Islet precursor cell (in vitro differentiated cells): ENCODE measurements at places on chromosomes 16 and 17.

- peak; percentile 59 for DNase-seq
Observed at GRCh38 chr17:16923097-16923903, 48.6 kb downstream of the TNFRSF13B start.

- peak; percentile 47 for DNase-seq
Observed at GRCh38 chr17:4463818-4464476, 30.2 kb downstream of the SPNS3 start.

GRCh38 chr17:80217703-80218362 lies 2.3 kb downstream of the SGSH start:
- no peak for DNase-seq

- no peak for DNase-seq
Observed at GRCh38 chr16:31118223-31119155, 1.0 kb downstream of the KAT8 start.

- DNase-seq = no peak
Observed at GRCh38 chr17:1006054-1006453, 9.1 kb downstream of the TIMM22 start.

DNA sequence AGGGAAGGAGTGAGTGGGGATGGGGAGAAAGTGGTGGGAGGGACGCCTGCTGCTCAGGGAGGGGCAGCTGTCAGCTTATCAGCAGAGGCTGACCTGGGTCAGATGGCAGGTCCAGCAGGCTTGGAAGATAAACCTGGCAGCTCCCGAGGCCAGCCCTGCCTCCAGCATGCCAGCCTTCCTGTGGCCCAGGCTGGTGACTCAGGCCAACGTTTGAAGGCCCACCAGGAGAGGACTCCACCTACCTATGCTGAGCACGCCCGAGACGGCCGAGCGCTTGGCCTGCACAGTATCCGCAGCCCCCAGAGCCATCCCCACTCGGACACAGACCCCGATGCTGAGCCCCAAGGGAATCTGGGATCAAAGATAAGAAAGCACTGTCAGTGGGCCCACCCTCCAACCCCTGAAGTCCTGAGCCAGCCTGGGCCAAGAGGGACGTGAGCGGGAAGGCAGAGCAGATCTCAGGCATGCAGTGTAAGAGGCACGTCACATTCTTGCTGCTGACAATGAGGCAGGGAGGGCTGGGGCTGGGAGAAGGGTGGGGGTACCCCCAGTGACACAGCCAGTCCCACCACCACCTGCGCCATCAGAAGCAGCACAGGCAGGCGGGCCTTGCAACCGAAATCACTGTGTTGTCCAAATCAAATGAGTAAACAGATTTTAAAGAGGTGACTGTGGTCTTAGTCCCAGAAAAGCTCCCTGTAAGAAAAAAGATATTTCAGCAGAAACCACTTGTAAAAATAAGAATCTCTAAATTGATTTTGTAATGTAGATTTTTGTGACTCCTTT lies 12.4 kb downstream of the SLC47A2 start:
- peak; percentile 80 for DNase-seq

GRCh38 chr17:33667052-33667509 lies 374.0 kb upstream of the ASIC2 start:
- peak; percentile 49 for DNase-seq

DNA sequence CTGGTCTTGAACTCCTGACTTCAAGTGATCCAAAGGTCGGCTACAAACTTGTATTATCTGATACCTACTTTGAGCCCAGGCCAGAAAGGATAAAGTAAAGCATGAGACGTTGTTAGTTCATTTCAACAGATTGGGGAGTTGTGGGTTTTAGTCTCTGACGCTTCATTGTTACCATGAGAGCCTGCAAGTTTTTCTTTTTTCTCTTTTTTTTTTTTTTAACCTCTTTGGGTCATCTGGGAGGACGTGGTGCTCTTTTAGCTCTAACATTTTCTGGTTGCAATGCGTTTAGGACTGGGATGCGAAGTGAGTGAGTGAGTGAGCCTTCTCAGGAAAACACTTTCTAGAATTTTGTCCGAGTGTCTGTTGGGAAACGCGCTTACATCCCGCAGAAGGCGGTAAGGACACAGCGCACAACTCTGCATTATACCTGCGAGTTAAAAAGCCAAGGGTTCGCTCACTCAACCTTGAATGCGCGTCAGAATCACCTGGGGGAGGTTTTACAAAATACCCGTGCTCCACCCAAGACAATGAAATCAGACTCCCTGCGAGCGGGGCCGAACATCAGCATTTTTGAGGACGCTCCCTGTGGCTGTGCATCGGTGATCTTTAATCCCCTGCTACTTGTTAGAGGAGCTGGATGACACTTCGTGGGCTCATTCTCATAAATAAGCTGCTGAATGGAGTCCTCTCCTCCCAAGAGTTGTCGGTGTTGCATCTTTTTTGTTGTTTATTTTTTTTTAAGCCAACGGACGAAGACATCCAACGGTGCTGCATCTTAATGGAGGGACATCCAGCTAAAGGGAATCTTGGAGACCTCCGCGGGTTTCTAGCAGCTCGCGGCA lies 629 bp upstream of the RNF135 start:
- peak; percentile 77 for DNase-seq

DNA sequence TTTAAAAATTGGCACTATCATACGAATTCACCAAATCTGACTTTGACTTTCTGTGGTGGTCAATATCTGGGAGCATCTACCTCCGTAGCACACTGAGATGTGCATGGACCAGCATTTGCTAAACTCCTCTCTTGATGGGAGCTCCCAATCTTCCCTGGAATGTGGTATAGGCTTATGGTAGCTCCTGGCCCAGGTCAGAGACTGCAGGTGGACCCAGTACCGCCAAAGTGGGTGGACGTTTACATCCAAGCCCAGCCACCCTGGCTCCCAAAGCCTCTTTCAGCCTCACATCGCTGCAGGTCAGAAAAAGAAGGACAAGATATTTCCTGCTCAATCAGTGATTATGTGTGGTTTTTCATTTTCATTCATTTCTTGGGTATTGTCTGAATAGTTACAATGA lies 43.1 kb upstream of the NKD1 start:
- DNase-seq = no peak

- DNase-seq = no peak
Observed at GRCh38 chr16:9154567-9155410, 63.3 kb downstream of the HAPSTR1 start.

DNA sequence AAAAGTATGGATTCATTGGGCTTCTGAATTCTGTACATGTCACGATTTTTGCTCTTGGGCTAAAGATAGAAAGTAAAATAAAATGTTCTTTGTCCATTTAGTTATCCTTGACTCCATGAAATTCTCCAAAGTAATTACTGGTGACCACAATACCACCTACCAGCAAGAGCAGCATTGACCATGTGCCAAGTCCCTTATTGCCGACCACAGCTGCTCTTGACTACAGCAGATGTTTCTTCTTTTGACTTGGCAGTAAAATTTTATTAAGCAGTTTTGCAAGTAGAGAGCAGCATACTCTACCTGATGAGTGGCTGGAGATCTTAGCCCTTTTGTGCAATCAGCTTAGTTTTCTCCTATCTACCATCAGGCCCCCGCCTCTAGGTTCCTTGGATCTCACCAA lies 152.2 kb upstream of the TBX2 start:
- DNase-seq = no peak

- no peak for DNase-seq
Observed at GRCh38 chr16:54326266-54326662, 39.7 kb upstream of the IRX3 start.

GRCh38 chr17:43637563-43638323 lies 24.0 kb downstream of the MEOX1 start:
- no peak for DNase-seq

- no peak for DNase-seq
Observed at GRCh38 chr17:80345841-80346497, 69.0 kb upstream of the ENDOV start.

- peak; percentile 31 for DNase-seq
Observed at GRCh38 chr16:72042157-72042660, 12.1 kb upstream of the HP start.

- no peak for DNase-seq
Observed at GRCh38 chr17:77474292-77474988, 333.7 kb downstream of the SEC14L1 start.

GRCh38 chr16:29857133-29857760 lies 5.8 kb downstream of the CDIPT start:
- no peak for DNase-seq

DNA sequence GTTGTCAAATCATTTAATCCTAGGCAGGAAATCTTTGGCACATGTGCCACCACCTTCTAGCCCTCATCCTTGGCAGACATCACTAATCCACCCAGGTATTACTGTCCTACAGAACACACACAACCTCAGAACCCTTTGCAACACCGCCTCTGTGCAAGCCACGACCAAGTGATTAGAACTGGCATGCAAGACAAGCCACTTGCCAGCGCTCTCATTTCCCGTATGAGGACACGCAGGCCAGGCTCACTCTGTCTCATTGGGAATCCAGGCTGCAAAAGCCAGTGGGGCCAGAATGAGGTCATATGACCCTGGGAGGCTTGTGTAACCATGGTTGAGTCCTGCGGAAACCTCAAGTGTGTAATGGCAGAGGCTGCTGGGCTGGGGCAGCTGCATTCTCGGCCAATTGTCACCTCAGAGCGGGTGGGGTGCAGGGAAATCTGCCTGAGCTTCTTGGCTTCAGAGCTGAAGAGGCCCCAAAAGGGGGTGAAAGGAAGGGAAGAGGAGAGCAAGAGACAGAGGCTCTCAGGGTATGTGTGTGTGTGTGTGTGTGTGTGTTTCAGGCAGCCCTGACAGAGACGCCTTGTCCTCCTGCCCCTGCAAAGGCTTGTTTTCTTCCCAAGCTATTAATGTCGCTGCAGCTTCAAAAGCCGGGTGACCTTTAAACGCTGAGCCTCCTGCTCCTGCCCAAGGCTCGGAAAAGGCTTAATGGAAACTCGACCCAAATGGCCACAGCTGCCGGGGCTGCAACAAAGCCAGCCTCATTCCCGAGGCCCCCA lies 43.2 kb upstream of the MRPS23 start:
- DNase-seq = peak; percentile 99

DNA sequence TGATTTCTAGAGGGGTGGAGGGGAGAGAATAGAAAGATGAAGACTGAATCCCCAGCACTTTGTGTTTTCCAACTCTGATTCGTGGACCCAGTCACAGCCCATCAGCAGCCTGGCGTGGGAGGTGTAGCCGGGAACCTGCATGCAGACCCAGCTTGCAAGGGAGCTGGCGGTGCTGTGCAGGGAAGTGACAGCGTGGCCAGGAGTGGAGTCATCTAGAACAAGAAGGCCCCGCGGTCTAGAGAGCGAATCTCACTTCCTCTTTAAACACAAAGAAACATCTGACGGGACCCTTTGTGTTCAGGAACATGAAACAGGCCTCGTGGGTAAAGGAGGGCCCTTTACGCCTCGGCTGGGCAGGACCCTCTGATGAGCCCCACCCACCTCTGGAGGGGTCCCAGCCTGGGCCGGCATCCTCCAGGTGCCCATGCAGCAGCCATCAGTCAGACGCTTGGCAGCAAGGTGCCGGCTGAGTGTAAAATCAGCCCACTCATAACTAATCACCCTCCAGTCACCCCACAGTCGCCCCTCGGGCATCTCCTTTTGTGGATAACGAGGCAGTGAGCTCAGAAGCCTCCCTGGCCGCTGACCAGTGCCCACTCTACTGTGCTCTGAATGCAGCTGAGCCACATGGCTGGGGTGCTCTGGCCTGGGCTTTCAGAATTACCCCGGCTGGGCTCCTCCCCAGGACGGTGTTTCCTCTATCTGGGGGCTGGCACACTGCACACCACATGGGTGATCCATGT lies 4.4 kb downstream of the SNAI3 start:
- DNase-seq = no peak

DNA sequence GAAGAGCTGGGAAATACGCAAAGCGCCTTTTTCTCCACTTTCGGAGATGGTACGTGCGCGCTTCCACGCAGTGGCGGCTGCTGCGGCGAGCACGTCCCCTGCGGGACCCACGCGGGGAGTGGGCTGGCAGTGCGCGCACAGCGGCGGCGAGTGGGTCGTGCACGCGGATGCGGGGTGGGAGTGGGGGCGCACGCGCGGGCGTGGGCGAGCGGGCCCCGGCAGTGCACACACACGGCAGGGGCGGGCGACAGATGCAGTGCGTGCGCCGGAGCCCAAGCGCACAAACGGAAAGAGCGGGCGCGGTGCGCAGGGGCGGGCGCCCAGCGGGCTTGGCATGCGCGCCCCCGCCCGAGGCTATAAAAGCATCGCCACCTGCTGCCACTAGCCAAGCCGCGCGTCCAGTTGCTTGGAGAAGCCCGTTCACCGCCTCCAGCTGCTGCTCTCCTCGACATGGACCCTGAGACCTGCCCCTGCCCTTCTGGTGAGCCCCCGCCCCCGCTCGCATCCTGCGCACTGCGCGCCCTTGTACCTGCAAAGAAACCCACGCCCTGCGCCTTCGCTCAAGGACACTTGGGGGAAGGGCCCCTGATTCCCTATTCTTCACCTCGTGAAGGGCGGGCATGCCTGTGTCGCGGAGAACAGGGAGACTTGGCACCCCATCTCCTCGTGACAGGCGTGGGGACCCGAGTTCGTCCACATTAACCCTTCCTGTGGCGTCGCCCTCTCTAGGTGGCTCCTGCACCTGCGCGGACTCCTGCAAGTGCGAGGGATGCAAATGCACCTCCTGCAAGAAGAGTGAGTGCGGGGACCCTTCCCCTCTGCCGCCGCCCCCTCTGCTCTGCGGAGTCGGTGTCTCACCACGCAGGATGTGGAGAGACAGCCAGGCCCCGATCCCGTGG lies at the start of gene MT3:
Gene MT3, plus strand, starts transcription at position 388 of the 899 bp plus-strand sequence. Its CDS starts 63 bp downstream, at position 451.
- peak; percentile 48 for DNase-seq

DNA sequence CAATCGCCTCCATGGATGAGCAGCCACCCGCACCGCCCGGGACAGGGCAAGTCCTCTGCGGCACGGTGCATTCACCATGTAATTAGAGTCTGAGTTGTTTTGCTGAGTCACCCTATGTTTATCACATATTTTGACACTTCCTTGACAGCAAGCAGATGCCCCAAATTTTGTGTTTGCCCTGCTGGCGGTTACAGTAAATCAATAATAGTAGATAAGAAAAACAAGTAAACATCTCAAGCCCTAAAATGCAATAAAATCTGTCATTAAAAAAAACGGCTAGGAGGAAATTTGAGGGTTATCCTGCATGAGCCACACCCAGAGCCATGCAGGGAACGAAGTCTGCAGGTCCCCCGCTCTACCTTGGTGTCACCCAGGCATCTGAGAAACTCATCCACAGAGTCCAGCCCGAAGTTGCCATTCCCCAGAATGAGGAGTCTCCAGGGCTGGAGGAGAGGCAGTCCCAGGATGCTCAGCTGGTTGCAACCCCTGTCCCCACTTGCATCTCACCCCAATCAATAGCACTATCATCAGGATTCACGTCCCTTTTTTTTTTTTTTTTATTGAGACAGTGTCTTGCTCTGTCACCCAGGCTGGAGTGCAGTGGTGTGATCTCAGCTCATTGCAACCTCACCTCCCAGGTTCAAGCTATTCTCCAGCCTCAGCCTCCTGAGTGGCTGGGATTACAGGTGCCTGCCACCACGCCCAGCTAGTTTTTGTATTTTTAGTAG lies 16.5 kb upstream of the ST6GALNAC1 start:
- peak; percentile 96 for DNase-seq

DNA sequence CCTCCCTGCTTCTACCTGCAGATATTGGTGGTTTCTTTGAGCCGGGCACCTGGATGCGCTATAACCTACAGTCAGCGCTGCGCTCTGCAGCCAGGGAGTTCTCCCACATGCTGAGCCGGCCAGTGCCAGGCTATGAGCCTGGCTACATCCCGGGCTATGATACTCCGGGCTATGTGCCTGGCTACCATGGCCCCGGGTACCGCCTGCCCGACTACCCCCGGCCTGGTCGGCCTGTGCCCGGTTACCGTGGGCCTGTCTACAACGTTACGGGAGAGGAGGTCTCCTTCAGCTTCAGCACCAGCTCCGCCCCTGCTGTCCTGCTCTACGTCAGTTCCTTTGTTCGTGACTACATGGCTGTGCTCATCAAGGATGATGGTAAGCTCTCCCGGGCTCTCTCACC lies 13.2 kb downstream of the CNTNAP1 start:
- no peak for DNase-seq

GRCh38 chr16:79887541-79888540 lies 287.3 kb upstream of the MAF start:
- DNase-seq = no peak

- no peak for DNase-seq
Observed at GRCh38 chr17:62906881-62907280, 59.2 kb upstream of the TANC2 start.
